ENCODE measurements at places on chromosomes 7 and 10. TPM values are rescaled to one million over a fixed set of nuclear protein-coding genes. Genes with fewer than 3 reads are reported as not detected.

DNA sequence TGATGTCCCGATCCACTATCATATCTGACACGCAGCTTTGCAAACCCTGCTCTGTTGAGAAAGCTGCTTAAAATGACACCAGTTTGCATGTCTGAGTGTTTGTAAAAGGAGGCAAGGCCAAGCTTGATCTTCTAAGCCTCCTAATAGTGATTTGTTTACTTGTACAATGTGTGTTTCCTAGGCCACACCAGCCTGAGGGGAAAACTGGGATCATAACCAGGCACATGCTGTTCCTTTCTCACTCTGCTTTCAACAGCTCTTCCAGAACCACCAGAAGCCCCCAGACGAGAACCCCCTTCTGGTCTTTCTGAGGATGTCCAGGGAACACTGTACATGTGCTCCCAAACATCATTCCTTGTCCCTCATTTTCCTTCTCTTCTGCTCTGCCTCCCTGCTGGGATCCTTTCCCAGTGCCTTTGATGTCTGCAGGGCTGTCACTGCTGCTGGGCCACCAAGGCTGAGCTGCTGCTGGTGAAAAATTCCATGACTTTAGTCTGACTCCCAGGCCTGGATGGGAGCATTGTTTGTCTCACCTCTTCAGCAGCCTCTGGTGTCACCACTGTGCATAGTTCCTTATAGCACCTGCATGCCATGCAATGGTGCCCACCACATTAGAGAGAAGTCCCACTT, 4.0 kb upstream of the LGI1 start:
- no peak for DNase-seq

- DNase-seq = no peak
Measured at GRCh38 chr10:132446661-132447445, 49.9 kb downstream of the PWWP2B start.

DNA sequence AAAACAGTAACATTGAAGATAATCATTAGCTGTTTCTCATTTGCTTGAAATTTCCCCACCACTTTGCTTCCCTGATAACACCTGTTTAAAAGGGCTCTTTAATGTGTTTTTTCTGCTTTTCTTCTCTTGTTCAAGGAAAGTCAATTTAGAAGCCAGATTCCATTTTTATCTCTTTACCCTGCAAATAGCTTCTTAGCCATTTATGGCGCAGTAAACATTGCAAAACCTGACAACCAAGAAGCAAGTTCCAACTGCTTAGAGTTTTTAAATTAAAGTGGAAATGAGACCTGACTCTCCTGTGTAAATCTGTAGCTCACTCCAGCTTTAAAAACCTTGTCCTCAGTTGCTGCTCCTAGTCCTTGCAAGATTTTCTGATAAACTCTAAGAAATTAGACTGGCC, 30.1 kb downstream of the SGPL1 start:
- no peak for DNase-seq

DNA sequence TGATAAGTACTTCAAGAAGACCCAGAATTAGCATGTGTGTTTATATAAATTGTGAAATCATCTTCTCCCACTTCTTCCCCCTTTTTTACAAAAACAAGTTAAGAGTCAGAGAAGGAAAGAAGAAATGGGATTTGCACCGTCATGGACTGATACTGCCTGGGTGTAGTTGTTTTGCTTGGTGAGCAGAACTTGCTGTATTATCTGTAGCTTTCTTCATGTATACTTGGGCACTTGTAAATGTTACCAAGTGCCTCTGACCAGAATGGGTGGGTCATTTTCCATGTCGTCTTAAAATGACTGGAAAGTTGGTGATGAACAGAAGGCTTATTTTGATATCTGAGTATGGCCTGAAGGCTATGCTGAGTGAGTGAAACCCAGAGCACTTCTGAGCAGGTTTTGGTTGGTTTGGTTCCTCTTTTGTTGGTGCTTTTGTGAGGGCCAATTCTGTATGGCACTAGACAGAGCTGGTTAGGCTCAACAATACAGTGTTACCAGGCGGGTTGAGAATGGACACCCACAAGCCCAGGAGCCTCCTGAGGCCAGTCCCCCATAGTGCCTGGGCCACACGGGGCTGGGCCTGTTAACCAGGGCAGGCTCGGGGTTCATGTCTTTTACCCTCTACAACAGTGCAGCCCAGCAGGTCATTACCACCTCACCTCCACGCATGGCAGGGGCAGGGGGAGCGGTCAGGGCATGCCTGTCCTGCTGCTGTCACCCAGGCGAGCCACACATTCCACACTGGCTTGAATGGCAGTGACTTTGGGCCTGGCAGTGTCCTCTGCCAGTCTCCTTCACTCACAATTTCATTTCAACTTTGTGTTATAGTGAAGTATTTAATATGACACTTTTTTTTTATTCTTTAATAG, 115.1 kb downstream of the CCNY start:
- DNase-seq = no peak

- no peak for DNase-seq
Measured at GRCh38 chr7:16347066-16347826, 74.1 kb downstream of the CRPPA start.

- no peak for DNase-seq
Measured at GRCh38 chr7:116582164-116582732, 57.4 kb downstream of the CAV1 start.

DNA sequence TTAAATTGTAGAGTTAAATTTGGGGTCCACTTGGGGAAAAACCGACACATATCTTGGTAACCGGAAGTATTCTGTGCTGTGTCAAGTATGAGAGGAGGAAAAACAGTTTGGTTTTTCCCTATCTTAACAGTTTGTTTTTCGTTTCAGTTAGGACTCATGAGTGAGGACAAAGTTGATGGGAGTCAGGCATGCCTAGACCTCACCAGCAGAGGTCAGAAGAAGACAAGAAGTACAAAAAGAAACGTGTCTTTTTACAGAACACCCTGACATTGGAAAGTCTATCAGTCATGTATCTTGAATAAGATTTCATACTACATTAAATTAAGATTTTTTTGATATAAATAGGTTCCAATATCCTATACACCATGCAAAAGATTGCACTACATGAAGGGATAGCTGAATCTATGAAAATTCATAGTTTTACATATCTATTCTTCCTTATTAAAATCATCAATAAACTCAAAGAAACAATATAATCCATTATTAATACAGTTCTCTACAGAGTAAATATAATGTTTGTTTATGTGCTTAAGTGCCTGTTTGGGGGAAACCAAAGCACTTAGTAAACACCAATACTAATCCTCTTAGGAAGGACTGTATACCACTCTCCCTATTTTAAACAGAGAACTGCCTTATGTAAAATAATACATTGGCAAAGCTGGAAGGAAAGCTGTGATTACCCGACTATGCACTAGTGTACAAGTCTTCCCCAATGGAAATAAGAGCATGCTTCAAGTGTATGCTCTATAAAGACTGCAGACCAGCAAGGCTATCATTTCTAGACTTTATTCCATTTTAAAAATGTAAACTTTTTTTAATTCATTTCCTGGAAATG, 95.6 kb downstream of the USP6NL start:
- DNase-seq = peak; percentile 44

- no peak for DNase-seq
Measured at GRCh38 chr10:122861711-122862161, 16.1 kb upstream of the CUZD1 start.

GRCh38 chr10:2949948-2950354, 117.4 kb upstream of the PFKP start:
- DNase-seq = no peak

DNA sequence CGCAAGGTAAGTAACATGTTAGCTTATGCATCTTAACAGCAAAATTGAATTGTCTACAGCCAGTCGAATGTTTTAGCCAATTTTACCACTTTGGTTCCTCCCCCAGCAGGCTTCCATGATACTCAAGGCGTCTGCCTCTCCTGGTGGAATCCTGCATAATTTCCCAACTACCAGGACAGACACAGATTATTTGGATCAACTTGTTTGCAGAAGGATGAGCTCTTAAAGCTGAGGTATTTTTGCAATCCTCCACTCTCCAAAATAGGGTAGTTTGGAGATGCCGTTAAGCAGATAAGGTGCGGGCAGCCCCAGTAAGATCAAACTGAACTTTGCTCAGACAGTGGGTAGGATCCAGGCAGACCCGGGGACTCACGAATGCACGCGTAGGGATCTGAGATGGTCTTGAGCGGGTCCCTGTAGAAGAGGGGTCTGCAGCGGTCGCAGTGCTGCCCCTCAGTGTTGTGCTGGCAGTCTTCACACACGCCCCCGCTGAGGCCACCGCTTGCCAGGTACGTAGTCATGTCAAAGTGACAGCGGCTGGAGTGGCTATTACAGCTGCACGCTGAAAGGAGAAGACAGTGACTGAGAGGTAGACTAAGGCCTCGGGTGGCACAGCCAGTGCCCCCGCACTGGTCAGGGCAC, 27.4 kb downstream of the LAMB4 start:
- no peak for DNase-seq

DNA sequence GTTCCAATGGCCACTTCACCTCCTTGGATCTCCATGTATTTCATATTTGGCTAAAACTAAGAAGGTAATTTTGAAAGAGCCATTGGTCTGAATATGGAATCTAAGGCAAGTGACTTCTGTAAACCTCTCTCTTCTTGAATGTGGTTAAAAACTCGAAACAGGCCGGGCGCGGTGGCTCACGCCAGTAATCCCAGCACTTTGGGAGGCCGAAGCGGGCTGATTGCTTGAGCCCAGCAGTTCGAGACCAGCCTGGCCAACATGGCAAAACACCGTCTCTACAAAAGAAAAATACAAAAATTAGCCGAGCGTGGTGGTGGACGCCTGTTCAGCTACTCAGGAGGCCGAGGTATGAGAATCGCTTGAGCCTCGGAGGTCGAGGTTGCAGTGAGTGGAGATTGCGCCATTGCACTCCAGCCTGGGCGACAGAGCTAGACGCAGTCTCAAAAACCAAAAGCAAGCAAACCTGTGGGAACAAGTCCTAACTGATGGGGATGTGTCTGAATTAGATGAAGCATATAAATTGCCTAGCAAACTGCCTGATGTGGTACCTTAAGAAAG, 2.2 kb downstream of the LANCL2 start:
- DNase-seq = no peak

DNA sequence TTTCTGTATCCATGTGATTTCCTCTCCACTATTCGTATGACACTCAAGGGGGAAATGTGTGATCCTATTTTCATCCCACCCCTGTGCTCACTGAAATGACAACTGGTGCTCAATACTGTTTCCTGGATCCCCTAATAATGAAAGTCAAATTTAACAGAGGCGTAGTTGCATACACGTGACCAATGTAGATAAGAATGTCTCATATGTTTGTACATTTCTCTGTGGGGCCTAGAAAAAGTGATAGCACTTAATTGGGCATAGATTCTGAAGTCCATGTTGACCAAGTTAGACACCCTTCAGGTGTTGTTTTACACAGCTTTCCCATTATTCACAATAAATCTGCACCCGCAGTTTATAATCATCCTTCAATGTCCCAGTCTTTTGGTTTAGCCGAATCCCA, 59.1 kb downstream of the JAZF1 start:
- DNase-seq = no peak

DNA sequence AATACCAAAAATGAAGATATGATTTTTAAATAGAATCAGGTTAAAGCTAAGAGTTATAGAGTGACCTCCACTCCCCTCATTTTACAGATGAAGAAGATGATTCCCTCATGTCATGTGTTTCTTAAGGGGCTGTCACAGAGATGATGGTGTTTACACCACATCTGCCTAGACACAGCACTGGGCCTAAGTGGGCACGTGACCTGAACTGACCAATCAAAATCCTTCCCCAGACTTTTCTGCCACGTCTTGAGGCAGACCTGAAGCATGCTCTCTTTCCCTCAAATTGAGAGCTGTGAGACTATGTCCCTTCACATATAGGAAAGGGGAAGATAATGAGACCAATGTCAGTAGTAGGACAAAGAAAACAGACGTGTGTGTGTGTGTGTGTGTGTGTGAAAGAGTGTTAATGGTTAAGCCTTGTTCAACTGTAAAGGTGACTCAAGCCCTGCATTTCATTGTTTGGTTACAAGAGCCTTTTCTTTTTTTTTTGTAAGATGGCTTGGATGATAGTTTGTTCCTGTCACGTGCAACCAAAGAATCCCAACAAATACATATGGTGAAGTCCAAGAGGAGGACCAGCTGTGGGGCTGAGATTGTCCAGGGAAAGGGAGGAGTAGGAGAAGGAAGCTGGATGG, 172.8 kb upstream of the AOAH start:
- DNase-seq = no peak

GRCh38 chr7:37982423-37982822, 62.0 kb downstream of the EPDR1 start:
- no peak for DNase-seq

DNA sequence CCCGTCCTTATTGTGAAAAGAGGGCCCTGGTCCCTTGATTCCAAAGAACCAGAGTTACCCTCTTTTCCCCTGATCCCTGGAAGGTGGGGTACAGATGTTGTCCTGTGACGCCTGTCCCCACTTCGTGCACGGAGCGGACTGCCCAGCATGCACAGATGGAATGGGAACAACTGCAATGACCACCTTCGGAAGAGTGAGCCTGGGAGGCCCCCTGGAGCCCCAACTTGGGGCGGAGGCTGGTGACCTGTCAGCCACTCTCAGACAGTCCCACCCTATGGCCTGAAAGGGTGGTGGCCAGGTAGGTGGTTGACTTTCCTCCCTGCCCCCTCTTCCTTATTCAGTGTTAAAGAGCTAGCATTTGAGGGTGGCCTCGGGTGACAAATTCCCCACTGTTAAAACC, 196.6 kb upstream of the GALNT17 start:
- DNase-seq = no peak

DNA sequence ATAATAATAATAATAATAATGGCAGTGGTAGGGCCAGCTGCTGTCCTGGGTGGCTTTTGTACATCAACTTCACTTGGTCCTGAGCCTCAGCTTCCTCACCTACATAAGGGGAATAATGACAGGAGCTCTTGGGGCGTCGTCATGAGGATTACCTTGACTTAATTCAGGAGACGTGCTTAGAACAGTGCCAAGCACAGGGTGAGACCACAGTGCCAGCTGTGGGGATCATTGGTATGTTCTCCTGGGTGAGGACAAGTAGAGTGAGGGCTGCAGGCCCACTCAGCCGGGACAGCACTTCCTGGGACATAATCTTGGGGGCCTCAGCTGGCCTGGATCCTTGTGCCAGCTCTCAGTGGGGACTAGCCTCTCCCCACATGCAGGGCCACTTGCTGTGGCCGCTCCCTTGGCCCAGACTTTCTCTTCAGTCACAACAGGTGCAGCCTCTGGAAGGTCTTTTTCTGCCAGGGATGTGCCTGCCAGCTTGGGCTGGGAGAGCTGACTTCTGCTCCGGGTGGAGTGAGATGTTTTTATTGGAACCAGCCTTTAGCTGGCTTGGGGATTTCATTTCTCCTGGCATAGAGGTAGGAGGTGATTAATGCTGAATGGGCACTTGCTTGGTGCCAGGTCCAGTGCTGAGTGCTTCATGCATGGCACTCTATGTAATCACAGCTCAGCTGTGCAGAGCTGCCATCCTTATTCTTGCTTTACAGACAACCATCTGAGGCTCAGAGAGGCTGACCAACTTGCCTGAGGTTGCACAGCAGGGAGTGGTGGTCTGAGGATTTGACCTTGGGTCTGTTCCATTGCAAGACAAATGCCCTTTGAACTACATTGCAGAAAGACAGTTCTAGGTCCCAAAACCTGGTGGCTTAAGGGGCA, 45.3 kb downstream of the TSPAN15 start:
- no peak for DNase-seq

GRCh38 chr7:155261031-155261985, 36.4 kb upstream of the INSIG1 start:
- DNase-seq = no peak

Gene ELFN1
- polyA plus RNA-seq = 4.7 TPM

Gene COL26A1
- polyA plus RNA-seq = 1.5 TPM

Gene JMJD1C
- polyA plus RNA-seq = 79.5 TPM

Gene TWIST1
- 4.8 TPM for polyA plus RNA-seq

Gene PLA2G12B
- 0.16 TPM for polyA plus RNA-seq

Gene ETV1
- 11.0 TPM for polyA plus RNA-seq

Gene CCT6A
- 151 TPM for polyA plus RNA-seq

Gene CH25H
- polyA plus RNA-seq = 0.35 TPM

Gene CCL24
- 0.24 TPM for polyA plus RNA-seq

Gene AKR1C4
- polyA plus RNA-seq = not detected
